ENCODE measurements at places on chromosomes 2 and 18. TPM values are rescaled to one million over a fixed set of nuclear protein-coding genes. Genes with fewer than 3 reads are reported as not detected.

DNA sequence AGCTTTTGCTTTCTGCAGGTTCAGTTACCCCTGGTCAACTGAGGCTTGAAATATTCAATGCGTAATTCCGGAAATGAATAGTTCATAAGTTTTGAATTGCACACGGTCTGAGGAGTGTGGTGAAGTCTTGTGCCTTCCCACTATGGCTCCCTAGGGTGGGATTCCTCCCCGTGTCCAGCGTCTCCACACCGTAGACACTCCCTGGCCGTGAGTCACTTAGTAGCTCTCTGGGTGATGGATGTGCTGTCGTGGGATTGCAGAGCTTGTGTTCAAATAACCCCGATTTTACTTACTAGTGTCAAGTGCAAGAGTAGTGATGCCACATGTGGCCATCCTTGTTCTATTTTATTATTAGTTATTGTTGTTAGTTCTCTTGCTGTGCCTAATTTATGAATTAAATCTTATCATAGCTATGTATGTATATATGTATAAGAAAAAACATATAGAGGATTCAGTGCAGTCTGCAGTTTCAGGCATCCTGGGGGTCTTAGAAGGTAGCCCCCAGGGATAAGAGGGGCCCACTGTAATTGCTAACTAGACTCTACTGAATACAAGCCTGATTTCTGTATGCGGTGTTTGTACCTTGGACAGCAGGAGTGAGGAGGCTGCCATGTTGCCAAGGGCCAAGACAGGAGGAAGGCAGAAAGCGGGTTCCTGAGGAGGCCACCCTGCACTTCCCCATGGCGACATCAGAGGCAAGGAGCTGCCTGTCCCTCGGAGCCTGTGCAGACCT, 47.7 kb upstream of the PDIA6 start:
- peaks cover 9% of the 10 kb centered on the region for H3K4me1 ChIP-seq
- no peak overlapping the region for H3K27ac ChIP-seq
- H3K27me3 ChIP-seq, result peaks cover 31% of the 10 kb centered on the region
- H3K36me3 ChIP-seq, result no peaks in the 10 kb centered on the region

REEP1 gene
- total RNA-seq, result 6.4 TPM

DNA sequence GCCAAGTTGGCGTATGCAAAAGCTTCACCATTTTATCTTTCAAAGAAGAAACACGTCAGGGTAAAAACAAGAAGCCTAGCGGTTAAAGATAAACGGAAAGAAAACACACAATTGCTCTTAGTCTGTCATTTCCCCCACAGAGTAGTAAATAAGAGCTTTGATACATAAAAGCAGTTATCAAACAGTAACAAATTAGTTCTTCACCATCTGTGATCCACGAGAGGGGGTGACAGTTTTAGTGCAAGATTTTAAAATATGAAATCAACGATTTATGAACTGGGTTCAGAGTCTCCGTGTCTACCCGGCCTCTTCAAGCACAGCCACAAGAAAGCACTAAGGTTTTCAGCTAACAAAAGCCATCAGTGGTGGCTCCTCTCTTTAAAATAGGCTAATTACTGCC, 703.9 kb upstream of the ID2 start:
- no peak overlapping the region for H3K4me3 ChIP-seq
- peaks cover 5% of the 10 kb centered on the region for H3K36me3 ChIP-seq
- no peak overlapping the region for H3K27ac ChIP-seq
- H3K27me3 ChIP-seq, result peaks cover 4% of the 10 kb centered on the region

DNA sequence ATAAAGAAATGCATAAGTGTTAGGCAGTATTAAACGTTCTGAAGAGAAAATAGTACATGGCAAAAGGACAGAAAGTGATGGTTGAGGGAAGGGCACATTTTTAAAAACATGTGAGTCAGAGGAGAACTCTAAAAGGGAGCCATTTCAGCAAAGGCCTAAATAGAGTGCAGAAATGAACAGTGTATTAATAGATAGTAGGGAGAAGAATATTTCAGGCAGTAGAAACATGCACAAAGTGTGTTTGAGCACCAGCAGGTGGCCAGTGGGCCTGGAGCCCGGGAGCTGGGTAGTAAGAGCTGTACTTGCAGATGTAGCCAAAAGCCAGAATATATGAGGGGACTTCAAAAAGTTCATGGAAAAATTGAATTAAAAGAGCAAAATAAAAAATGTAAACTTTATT, 288.1 kb upstream of the FIGN start:
- H3K4me1 ChIP-seq, result no peaks in the 10 kb centered on the region
- no peak for DNase-seq
- no peak overlapping the region for H3K27ac ChIP-seq
- no peaks in the 10 kb centered on the region for H3K36me3 ChIP-seq
- no peaks in the 10 kb centered on the region for H3K27me3 ChIP-seq

DNA sequence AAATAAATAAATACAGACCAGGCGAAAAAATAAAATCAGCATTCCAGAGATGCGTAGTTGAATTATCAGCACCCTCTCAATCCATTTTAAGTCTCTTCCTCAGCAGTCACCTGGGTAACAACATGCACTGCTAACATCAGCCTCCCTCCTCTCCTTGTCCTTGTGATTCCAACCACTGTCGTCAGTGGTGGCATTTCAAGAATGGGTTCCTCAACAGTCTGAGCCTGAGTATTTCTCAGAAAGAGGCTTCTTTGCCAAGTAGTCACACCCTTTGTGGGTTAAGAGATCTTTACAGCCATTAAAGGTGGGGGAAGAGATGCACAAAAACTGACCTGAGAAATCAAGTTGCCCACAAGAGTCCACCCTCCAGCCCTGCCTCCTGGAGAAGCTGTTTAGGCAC, 39.0 kb downstream of the NOL10 start:
- H3K36me3 ChIP-seq, result peaks cover 32% of the 10 kb centered on the region
- H3K4me1 ChIP-seq, result no peaks in the 10 kb centered on the region
- no peak overlapping the region for H3K4me3 ChIP-seq
- no peaks in the 10 kb centered on the region for H3K27me3 ChIP-seq

DNA sequence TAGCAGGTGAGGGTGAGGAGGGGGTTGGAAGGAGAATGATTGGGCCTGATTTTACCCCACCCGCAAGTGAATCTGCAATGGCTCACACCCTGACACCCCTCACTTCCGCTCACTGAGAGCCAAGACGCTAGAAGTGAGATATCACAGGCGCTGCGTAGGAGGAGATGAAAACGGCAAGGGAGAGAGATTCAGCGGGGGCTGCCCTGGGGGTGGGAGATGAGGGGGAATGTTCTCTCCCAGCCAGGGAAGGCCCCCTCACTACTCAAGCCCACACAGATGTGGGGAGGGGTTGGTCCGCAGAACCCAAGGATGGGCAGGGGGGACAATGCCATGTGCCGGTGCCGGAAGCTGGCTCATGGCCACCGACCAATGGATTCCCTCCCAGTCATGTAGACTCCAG, 32.9 kb downstream of the LOXHD1 start:
- peak; percentile 62 for DNase-seq
- no peaks in the 10 kb centered on the region for H3K4me1 ChIP-seq
- H3K27ac ChIP-seq, result no peak overlapping the region

- H3K36me3 ChIP-seq, result no peaks in the 10 kb centered on the region
- peaks cover 19% of the 10 kb centered on the region for H3K4me1 ChIP-seq
- DNase-seq, result no peak
- H3K27me3 ChIP-seq, result no peaks in the 10 kb centered on the region
- H3K4me3 ChIP-seq, result no peak overlapping the region
- H3K27ac ChIP-seq, result no peak overlapping the region
Measured at GRCh38 chr2:9423922-9424272, 443 bp downstream of the CPSF3 start.

DNA sequence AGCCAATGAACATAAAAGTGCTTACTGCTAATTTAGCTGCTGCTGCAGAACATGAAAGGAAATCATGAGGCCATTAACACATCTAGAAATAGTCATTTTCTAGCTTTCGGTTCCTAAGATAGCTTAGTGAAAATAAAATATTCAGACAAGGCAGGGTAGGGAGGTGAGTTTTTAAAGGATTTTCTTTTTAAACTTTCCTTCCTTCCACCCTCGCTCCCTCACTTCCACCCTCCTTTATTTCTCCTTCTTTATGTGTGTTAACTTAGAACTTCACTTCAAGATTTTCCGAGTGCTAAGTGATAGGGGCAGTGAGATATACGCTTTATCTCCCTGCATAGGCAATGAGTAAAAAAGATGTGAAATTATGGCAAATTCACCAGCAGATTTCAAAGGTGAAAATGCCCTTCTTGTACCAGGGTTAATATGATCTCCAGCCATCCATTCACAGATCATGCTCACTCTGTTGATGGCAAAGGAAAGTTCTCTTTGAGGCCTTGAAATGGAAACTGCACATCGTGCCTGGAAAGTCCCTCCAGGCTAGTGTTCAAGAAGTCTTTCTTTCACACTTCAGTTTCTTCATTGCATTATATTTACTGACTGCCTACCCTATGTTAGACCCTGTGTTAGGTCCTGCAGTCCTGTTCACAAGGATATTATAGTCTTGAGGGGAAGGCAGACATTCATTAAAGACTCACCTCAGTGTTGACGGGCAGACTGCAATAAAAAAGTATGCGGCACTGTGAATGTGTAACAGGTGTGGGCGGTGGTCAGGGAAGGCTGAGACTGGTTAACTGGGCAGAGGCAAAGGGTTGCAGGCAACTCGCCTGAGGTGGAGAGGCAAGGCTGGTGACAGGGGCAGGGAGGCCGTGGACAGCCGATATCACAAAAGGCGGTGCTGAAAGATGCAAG, 200.8 kb downstream of the PLCL1 start:
- H3K36me3 ChIP-seq, result no peaks in the 10 kb centered on the region
- H3K4me1 ChIP-seq, result no peaks in the 10 kb centered on the region
- no peak overlapping the region for H3K27ac ChIP-seq
- no peak overlapping the region for H3K4me3 ChIP-seq

DNA sequence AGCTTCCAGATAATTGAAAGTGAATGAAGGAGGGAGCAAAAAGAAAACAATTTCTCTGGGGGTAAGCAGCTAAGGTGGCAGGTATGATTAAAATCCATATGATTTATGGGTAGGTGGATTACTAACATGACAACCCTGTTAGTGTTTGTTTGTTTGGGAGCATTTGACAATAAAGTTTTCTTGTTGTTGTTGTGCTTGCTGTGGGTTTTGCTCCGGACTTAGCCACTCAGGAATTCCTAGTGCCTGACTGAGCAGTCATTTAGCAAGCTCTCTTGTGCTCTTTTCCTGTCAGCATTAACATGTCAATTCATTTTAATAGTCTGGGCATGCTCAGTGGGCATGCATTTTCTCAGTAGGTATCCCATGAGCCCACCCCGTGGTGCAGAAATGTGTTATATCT, 674.8 kb upstream of the ZEB2 start:
- H3K4me3 ChIP-seq, result no peak overlapping the region
- H3K27me3 ChIP-seq, result peaks cover 6% of the 10 kb centered on the region
- no peak overlapping the region for H3K27ac ChIP-seq
- DNase-seq, result no peak

ZNF519 gene
- total RNA-seq, result 31.4 TPM

GRCh38 chr2:136131961-136132824, 14.2 kb upstream of the CXCR4 start:
- no peak overlapping the region for H3K27ac ChIP-seq
- H3K36me3 ChIP-seq, result no peaks in the 10 kb centered on the region
- H3K27me3 ChIP-seq, result peaks cover 49% of the 10 kb centered on the region
- peaks cover 6% of the 10 kb centered on the region for H3K4me1 ChIP-seq
- no peak overlapping the region for H3K4me3 ChIP-seq

GRCh38 chr2:3902131-3902530, 198.8 kb downstream of the DCDC2C start:
- no peaks in the 10 kb centered on the region for H3K27me3 ChIP-seq
- no peak overlapping the region for H3K27ac ChIP-seq
- H3K4me3 ChIP-seq, result no peak overlapping the region
- no peak for DNase-seq

DNA sequence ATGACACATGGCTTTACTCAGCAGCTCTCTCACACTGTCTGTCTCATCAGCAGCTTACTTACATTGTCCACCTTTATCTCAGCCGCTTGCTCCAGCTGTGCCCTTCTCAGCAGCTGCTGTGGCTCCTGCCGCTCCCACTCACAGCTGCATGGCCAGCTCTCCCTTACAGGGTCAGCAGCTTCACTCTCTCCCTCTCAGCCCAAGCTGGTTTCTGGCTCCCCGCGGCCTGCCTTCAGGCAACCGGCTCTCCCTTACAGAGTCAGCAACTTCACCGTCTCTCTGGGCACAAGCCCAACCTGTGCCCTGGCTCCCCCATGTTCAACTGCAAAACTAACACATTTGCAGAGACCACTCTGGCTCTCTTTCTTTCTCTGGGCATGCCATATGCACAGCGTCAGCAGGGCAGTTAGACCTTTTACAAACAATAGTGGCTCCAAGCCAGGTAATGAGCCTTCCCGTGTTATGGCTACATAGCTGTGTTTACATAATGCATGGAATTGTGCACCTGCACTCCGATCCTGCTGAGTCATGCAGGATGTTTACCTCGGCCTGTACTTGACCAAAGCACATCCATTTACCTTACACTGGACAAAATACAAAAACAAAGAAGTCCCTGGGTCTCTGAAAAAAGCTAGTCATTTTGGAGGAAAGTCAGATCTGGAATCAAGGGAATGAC, 167.3 kb downstream of the DOK6 start:
- H3K27ac ChIP-seq, result no peak overlapping the region
- no peaks in the 10 kb centered on the region for H3K4me1 ChIP-seq
- H3K36me3 ChIP-seq, result peaks cover 3% of the 10 kb centered on the region
- no peaks in the 10 kb centered on the region for H3K27me3 ChIP-seq
- H3K4me3 ChIP-seq, result no peak overlapping the region

DNA sequence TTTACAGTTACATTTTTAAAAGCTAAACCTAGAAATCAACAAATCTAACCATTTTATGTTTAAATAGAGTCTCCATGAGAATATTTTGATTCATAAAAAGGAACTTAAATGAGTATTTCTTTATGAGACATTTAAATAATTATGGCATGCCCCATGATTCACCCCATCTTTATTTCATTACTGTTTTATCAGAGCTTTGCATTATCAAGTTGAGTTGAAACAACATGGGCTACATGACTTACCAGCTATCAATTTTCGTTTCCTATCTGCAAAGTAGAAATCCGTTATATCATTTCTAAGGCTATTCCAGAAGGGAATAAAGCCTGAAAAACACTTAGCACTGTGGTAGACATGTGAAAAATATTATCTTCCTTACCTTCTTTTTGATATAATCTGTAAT, 161.5 kb downstream of the GALNT3 start:
- H3K27ac ChIP-seq, result no peak overlapping the region
- H3K36me3 ChIP-seq, result peaks cover 3% of the 10 kb centered on the region
- DNase-seq, result no peak
- peaks cover 33% of the 10 kb centered on the region for H3K4me1 ChIP-seq

DNA sequence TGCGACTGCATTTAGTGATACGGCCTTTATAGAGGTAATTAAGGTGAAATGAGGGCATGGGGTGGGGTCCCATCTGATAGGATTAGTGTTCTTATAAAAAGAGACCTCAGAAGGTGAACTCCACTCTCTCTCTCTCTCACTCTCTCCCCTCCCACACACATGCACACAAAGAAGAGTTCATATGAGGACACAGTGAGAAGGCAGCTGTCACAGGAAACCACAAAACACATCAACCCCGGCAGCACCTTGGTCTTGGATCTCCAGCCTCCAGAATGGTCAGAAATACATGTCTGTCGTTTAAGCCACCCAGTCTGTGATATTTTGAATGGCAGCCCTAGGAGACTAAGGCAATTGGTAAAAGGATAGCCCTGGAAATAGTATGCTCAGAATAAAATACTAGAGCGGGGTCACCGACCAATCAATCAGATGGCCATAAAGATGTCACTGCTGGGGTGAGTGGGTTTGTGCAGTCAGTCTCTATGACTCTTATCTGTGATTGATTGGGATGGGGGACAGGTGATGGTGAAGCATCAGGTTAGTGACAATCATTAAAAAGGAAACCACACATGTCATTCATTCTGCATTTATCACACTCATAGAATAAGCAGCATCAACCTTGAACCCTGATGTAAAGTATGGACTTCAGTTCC, 118.9 kb upstream of the POU3F3 start:
- no peak overlapping the region for H3K27ac ChIP-seq
- H3K27me3 ChIP-seq, result peaks cover 3% of the 10 kb centered on the region
- H3K4me3 ChIP-seq, result no peak overlapping the region

All from type B pancreatic cell (in vitro differentiated cells).